AG04449 (cell line): ENCODE measurements at places on chromosomes 5 and 9.
A peak's percentile ranks its signal among the peaks of the same experiment; 100 is the strongest.

DNA sequence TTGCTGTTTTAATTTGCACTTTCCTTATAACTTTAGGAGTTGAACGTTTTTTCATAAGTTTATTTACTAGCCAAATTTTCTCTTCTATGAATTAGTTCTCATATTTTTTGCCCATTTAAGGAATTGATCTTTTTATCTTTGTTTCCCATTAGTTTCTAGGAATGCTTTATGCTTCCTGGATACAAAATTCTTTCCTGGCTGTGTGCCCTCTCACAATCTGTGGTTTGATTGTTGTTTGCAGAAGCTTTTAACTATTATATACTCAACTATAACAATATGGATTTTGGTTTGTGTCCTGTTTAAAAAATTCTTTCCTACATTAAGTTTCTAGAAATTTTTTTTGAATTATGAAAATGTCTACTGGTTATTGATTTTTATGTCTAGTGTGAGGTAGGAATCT lies 206.3 kb downstream of the CSNK1G3 start:
- DNase-seq: no peak

GRCh38 chr5:34519489-34520220 lies 136.5 kb upstream of the RAI14 start:
- peak; percentile 40 for DNase-seq

DNA sequence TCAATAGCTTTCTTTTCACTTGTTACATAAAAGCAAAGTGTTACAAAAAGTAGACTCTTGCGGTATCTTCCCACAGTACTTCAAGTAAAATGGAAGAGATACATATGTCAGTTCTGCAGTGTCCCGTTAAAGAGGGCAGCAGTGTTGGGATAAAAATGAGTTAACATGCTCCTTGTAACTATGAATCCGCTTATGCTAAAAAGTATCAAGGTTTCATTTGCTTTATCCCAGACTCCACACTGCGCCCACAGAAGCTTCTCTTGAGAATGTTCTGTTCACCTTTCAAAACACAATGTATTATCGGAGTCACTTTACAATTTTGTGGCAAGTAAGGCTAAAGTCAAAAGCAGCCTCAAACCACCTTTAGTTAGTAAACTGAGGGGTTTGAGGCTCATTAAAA lies 790 bp downstream of the PTAR1 start:
- no peak for DNase-seq

- DNase-seq: peak; percentile 92
Observed at GRCh38 chr9:37953775-37954437, 50.0 kb upstream of the SLC25A51 start.

GRCh38 chr5:55855509-55855908 lies 4.4 kb downstream of the IL31RA start:
- no peak for DNase-seq

DNA sequence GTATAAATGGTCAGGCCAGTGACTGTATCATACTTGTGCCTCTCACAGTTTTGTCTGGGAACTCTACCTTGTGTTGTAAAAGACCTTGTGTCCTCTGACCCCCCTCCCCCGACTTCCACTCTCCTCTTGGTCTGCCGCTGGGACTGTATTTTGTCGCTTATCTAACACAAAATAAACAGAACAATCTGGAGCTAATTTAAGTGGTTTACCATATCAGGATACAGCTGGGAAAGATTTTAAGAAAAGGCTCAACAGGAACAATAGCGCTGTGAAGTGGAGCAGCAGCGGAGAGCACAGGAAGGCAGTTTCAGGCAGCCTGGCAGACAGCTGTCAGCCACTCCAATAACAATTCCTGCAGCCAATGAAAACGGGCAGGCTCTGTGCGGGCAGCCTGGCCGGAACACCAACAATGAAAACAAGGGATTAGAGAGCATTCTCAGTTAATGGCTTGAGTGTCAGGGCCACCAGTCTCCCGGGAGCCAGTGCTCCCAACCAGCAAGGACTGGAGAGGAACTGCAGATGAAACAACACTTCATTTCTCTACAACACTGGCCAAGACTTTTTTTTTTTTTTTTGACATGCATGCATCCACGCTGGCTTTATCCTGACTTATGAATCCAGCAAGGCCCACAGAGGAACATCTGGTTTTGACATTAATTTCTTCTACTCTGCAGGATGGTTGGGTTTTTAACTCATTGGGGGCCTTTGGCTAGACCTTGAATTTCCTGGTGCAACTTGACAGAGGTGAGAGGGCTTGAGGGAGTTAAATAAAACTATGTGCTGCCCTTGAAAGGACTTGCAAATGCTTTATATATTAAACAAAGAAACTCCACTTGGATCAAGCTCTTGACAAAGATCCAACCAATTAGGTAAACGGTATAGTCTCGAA lies 76.7 kb downstream of the ARSB start:
- no peak for DNase-seq

GRCh38 chr9:25427290-25427689 lies 251.0 kb downstream of the TUSC1 start:
- no peak for DNase-seq

GRCh38 chr9:73370053-73370452 lies 218.4 kb downstream of the ANXA1 start:
- DNase-seq: no peak

DNA sequence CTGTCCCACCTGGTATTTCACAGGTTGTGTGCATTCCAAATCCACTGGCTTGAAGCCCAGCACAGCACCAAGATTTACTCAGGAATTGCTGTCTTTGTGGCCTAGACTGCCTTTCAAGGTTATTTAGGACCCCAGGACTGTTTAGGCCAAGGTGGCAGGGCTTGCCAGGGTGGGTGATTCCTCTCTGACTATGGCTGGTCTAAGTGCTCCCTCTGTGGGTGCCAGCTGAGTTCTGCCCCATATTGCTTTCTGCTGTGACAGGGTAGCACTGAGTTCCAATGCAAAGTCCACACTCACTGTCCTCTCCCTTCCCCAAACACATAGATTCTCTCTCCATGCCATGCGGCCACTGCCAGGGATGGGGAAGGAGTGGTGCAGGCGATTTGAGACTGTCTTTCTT lies 318.2 kb downstream of the EFNA5 start:
- no peak for DNase-seq

- no peak for DNase-seq
Observed at GRCh38 chr9:90658783-90659182, 16.2 kb upstream of the DIRAS2 start.

GRCh38 chr9:106450549-106450948 lies 412.4 kb upstream of the ZNF462 start:
- DNase-seq: no peak

- no peak for DNase-seq
Observed at GRCh38 chr5:147611483-147611882, 101.6 kb upstream of the DPYSL3 start.

GRCh38 chr9:110088099-110088498 lies 119.9 kb downstream of the C9orf152 start:
- no peak for DNase-seq

- DNase-seq: no peak
Observed at GRCh38 chr5:117188211-117188610, 613.6 kb upstream of the SEMA6A start.

DNA sequence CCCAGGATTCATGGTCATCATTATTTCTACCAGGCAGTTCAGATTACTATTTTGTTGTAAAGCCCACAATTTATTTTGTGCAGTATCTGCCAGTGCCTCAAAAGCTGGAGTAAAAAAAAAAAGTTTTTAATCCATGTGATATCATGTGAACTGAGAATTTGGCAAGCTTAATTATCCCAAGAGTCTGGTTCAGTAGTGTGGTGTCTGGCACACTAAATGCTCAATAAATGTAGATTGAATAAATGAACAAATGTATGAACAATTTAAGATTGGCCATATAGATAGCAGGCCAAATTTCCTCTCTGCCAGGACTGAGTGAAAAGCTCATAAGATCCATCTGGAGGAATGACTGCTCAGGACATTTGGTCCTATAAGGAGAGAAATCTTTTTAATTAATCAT lies 533.0 kb downstream of the TLE1 start:
- DNase-seq: no peak

GRCh38 chr5:167721926-167722440 lies 569.5 kb upstream of the WWC1 start:
- DNase-seq: no peak

DNA sequence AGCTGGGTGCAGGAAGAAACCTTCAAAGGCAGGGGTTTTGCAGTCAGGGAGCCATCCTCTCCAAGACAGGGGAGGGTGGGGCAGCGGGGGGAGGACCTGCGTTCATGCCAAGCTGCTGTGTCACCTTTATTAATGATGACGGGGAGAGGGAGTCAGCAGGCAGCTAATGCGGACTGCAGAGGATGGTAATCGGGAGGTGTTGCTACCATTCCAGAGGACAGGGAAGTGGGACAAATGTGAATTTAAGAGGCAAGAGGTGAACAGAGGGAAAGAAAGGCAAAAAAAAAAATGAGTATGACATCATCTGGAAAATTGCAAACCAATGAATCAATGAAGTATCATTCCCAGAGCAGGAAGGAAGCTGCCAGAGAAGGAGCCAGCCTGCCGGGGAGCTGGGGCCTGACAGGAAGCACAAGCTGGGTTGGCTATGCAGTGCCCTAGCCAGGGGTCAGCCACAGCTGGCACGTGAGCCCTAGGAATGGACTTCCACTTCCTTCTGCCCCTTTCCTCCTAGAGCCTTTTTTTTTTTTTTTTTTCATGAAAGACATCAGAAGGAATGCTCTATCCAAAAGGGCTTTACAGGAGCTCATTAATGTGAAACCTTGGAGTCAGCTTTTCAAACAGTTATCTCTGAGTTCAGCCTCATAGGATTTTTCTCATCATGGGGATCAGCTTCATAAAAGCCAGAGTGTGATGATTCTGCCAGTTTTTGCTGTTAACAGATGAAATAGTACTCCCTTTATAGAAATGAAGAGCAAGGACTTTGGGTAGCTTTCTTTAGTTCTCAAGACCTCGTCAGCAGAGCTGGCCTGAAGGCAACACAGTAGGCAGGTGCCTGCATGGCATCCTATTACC lies 9.2 kb downstream of the INSYN2B start:
- DNase-seq: peak; percentile 17

DNA sequence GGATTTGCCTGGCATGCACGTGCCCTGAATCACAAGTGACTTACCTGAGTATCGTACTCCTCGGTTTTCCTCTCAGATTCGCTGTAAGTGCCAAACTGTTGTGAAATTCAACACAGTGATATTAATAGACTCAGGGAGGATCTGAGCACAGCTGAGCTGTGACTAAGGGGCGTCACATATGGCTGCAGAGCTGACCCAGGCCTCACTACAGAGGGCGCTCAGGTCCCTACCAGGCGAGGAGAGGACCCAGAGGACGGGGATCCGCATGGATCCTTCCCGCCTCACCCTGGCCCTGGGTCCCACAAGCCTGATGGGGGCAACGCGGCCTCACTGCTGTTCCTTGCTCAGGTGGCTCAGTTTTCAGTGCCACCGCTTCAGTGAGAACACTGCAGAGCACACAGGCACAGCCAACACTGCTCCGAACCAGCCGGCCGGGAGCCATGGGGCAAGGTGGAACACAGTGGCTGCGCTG lies 20.1 kb downstream of the CLPTM1L start:
- no peak for DNase-seq

DNA sequence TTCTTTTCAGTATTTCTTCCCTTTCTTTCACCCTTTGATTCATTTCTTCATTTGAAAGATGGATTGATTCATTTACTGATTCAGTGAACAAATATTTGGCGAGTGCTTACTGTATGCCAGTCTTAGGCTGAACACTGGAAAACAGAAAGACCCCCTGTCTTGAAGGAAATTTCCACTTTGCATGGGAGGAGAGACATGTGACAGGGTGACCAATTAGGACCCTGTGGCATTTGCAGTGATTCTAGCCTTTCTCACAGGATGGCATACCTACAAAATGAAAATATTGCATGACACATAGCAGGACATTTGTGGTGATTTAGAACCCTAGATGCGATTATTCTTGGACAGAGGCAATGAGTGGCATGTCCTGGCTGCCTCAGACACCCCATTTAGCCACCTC lies 407.2 kb upstream of the SGCD start:
- no peak for DNase-seq

GRCh38 chr5:44446399-44446798 lies 57.2 kb upstream of the FGF10 start:
- no peak for DNase-seq

DNA sequence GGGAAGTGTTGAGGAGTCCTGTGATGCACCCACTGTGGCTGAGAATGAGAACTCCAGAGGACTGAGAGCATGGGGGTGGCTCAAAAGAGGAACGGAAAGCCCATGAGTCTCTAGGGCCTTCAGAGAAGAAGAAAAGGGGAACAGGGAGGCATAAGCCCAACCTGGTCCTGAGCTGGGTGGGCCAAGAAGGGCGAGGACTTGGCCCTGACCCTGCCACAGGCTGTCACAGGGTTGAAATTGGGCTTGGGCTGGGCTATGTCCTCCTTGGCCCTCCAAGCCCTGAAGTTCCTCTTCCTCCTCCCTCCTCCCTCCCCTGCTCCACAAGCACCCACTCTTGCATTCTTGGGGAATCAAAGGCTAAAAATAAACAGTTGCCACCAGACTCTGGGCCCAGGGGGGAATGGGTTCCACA lies 49.3 kb upstream of the PPARGC1B start:
- no peak for DNase-seq
